ENCODE measurements at places on chromosomes 1 and 21.
A peak's percentile ranks its signal among the peaks of the same experiment; 100 is the strongest.

DNA sequence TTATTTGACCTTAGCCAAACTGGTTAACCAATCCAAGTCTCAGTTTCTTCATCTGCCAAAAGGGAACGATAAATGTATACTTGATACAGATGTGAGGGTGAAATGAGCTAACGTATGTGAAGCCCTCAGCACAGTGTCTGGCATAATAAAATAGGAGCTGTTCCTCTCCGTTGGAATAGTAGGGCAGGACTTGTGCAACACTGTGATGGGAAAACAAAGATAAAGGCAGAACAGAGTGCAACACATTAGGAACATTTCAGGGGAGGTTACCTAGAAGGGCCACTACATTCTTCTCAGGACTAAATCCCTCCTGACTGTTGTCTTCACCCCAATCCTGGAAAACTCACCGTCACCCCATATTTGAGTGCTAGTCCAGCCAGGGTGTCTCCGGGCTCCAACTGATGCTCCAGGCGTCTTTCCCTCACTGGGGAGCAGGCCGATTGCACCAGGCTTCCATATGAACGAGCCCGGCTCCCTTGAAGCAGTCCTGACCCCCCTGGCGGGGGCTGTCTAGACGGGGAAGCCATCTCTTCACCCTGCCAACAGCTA is 896 bp downstream of the LYSMD1 start:
- no peak for DNase-seq

GRCh38 chr1:8374356-8374755 is 56.4 kb downstream of the SLC45A1 start:
- DNase-seq, result no peak

GRCh38 chr1:109989506-109990301 is 5.1 kb downstream of the AHCYL1 start:
- no peak for DNase-seq

DNA sequence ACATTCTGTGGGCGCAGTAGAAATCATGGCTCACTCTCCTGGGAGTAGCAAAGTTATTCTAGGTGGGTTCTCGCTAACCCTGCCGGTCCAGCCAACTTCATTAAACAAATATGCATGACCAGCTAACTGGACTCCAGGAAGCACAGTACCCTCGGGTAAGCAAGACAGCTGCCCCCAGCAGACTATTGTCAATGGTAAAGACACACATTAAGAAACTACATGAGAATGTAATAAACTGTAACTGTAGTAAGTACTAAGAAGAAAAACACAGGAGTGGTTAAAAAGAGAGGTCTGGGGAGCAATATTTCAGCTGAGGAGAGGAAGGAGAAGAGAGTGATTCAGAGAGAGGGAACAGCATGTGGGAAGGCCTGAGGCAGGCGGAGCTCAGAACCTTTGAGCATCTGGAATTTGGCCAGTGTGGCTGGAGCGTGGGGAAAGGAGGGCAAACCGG is 7.4 kb downstream of the SLC2A5 start:
- peak; percentile 57 for DNase-seq

GRCh38 chr1:166368030-166368429 is 201.2 kb upstream of the FAM78B start:
- no peak for DNase-seq

- DNase-seq, result no peak
Observed at GRCh38 chr1:207898260-207898659, 12.7 kb downstream of the CD34 start.

GRCh38 chr1:6093071-6093470 is 47.4 kb downstream of the KCNAB2 start:
- DNase-seq, result no peak

DNA sequence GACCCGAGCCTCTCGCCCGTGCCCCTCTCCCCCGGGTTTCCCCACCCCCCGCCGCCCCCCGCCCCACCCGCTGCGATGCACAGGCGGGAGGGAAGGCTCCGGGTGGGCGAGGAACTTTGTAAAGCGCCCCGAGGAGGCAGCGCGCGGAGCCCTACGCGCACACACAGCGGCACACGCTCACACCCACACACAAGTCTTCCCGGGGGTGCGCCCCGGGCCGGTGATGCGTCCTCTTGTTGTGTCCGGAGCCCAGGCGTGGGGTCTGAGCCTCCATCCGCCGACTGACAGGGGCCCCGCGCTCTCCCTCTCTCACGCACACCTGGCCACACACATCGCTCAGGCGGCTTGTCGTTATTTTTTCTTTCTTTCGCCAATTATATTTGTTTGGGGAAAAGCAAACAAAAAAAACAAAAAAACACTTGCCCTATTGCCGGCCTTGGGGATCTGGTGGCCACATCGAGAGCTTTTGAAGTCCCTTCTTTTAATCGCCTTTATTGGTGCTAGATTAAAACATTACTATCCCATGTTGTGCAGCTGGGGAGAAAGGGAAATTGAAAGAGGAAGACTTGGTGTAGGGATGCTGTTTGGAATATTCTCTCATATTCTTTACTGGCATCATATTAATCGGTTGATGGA is 770 bp downstream of the NTNG1 start:
- DNase-seq, result no peak

- no peak for DNase-seq
Observed at GRCh38 chr1:210770396-210770984, 363.5 kb downstream of the KCNH1 start.

DNA sequence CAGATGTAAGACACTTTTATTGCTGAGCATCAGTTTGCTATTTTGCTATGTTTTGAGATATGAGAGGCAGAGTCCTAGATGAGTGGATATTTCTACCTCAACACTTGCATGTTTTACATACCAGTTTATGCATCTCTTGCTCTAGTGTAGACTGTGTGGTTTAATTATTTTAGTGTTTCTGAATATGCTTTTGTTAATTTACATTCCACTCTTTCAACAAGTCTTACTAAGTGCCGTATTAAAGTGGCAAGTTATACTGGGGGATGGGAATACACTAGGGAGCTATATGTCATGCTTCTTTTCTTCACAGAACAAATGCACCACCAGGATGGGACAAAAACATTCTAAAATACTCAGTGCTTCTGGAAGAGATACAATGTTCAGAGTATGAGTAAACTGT is 507.7 kb upstream of the PRMT6 start:
- DNase-seq, result no peak

DNA sequence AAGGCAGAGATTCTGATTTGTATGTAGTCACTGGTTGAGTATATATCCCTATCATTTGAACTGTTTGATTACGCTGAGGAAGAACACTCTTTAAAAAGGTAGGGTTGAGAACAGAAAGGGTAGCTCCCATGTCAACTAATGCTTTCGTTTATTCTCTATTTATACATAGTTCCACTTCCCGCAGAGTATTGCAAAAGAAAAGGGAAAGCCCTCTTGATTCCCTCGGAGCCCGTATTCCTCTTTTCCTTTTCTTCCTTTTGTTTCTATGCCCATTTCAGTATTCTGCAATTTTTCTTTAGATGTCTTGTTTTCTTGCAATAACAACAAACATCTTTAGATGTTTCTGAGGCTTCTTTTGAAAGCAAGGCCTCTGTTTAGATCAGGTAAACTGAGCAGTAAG is 78.2 kb downstream of the DNTTIP2 start:
- DNase-seq, result no peak

GRCh38 chr1:159915571-159916241 is 9.6 kb downstream of the TAGLN2 start:
- no peak for DNase-seq

GRCh38 chr1:162823231-162823630 is 32.7 kb downstream of the HSD17B7 start:
- DNase-seq, result no peak

- peak; percentile 47 for DNase-seq
Observed at GRCh38 chr1:245045087-245045881, 109.5 kb upstream of the KIF26B start.

DNA sequence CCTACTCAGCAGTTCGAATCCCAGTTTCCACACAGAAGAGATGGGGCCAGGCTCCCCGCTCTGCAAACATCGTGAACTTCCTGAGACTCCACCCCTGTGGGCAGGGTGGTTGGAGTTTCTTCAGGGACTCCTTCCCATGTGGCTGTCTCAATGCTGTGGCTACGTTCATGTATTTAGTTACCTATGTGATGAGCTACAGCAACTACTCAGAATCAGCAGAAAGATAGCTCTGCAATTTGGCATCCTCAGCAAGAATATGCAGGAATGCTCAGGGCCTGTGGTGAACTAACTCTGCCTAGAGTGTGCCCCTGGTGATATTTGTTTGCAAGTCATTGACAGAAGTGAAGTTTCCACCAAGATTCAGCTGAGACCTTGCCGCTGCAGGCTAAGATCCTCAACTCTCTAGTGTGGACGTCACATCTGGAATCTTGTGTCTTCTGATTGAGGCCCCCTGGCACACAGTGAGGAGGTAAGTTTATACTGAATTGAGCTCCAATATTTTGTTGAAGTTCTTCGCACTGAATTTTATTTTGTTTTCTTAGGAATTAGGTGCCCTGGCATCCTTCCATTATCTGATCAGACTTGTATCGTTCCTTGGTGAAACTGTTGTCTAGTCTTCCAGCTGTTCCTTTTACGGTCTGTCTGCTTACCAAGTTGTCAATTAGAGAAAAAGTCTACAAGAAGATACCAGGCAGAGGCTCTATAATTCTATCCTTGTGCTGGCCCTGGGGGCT is 8.2 kb upstream of the GLRX2 start:
- DNase-seq, result no peak

- no peak for DNase-seq
Observed at GRCh38 chr21:36535618-36536241, 55.8 kb upstream of the CLDN14 start.

- no peak for DNase-seq
Observed at GRCh38 chr1:212899845-212900244, 41.8 kb downstream of the FLVCR1 start.

DNA sequence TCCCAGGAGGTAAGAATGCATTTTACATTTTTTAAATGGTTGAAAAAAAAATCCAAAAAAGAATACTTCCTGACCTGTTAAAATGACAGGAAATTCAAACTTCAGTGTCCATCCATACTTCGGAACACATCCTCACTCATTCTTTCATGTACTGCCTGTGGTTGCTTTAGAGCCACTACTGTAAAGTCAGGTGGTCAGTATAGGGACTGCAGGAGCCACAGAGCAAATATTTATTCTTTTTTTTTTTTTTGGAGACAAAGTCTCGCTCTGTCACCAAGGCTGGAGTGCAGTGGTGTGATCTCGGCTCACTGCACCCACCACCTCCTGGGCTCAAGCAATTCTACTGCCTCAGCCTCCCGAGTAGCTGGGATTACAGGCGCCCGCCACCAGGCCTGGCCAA is 124.7 kb downstream of the CLIC6 start:
- DNase-seq, result no peak

DNA sequence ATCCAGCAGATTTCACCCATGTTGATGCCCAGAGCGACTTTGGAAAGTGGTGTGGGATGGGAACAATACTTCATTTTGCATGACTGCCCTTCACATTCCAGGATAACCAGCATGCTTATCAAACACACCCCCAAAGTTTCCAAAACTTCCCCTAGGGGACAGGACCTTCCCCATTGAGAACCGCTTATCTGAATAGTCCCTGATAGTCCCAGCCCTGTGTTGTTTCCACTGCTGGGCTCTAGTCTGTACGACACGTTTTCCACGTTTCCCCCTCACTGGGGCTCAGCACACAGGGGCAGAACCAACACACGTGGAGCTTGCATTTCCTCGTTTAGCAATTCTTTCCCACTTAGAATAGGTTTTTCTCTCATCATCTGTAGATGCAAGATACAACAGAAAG is 61.0 kb downstream of the BACE2 start:
- no peak for DNase-seq

- DNase-seq, result peak; percentile 63
Observed at GRCh38 chr21:42080788-42081083, 9.6 kb downstream of the UMODL1 start.

DNA sequence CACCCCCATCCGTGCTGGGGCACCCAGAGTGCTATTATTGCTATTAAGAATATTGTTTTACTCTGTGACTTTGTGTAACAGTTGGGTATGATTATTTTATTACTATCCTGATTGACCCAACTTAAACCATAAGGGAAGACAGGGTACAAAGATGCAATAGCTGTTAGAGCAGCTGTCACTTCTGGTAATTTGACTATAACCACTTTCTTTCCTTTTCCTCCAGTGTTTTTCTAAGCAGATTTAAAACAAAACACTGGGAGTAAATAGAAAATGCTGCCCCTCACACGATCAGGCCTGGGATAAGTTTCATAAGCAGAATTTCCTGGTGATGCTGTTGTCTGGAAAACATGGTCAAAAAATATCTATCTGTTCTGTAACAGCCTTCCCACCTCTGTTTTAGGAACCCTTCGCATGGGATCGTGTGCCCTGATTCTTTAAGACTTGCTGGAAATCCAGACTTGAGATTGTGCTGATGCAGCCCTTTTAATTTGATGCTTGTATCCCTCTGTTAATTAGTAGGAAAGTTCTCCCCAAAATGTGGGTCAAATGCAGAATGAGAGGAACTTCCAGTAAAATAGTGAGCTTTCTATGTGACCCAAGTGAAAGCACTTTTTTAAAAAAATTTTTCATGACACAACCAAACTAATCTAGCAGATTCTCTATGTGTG is 165.3 kb downstream of the FMN2 start:
- DNase-seq, result no peak

DNA sequence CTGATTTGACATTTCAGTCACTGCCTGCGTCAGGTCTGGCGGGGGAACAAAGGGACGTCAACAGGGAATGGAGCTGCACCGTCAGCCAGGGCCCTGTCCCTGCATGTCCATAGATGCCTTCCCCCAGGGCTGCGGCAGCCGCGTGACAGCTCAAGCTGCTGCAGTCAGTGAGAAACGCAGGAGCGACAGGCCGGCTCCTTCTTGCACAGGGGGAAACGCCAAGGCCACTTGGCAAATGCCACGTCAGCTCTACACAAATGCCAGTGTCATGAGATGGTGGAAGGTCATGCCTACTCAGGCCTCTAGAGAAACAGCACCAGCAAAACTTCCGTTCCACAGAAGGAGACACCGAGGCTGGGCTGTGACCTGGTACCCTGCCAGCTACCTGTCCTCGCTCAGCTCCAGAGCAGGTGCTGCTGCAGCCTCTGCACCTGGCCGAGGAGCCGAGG is 37.7 kb downstream of the SYF2 start:
- no peak for DNase-seq

- no peak for DNase-seq
Observed at GRCh38 chr1:81585371-81585770, 215.4 kb upstream of the ADGRL2 start.

GRCh38 chr1:25037174-25038074 is 107.3 kb upstream of the RUNX3 start:
- DNase-seq, result no peak

GRCh38 chr21:37244501-37245095 is 22.5 kb downstream of the VPS26C start:
- DNase-seq, result no peak

DNA sequence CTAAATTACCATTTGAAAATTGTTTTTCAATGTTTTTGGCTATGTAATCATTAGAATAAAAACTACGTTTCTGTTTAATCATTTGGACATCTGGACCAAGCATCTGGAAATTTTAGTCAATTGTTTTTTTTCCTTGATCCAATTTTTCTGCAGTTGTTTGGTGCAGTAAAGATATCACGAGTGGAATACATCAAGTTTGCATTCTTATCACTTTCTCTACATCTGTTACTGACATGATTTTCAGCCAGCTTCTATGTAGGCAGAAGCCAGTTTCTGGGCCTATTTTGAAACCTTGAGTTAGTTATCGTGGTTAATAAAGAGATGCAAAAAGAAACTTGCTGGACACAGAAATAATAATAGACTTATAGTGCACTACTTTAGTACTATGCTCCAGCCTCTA is 277.9 kb upstream of the ADAMTS5 start:
- no peak for DNase-seq

Measured in stromal cell of bone marrow (primary cell).